ENCODE measurements at places on chromosomes 1 and 21. TPM values are rescaled to one million over a fixed set of nuclear protein-coding genes. Genes with fewer than 3 reads are reported as not detected.

Gene CNKSR1
- 6.9 TPM for total RNA-seq

Gene WNT4
- total RNA-seq, result 4.2 TPM

Gene KRTAP6-3
- total RNA-seq, result not detected

Gene OPRD1
- total RNA-seq, result 0.20 TPM

Data from skin of body (tissue), 3 donors.